Fibroblast of skin of left biceps (primary cell): ENCODE measurements at places on chromosomes 13 and 19.

GRCh38 chr19:13530720-13531119 is 24.4 kb upstream of the CACNA1A start:
- no peak for DNase-seq

DNA sequence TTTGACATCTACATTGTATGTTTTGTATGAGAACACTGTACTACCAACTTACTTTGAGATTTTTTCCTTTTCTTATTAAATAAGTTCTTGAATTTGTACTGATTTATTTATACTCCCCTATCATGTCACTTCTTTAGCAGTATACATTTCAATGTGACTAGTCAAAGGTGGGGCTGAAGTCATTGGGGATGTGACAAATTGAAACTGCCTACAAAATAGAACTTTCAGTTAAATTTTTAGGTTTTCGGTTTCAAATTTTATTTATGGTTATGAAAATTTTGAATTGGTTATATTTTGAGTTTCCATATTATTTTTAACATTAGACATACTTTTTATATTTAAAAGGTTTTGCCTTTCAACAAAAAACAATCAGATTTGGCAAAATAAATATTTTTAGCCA is 221.6 kb downstream of the NBEA start:
- no peak for DNase-seq

GRCh38 chr19:11510444-11510843 is 4.8 kb upstream of the ZNF653 start:
- no peak for DNase-seq

DNA sequence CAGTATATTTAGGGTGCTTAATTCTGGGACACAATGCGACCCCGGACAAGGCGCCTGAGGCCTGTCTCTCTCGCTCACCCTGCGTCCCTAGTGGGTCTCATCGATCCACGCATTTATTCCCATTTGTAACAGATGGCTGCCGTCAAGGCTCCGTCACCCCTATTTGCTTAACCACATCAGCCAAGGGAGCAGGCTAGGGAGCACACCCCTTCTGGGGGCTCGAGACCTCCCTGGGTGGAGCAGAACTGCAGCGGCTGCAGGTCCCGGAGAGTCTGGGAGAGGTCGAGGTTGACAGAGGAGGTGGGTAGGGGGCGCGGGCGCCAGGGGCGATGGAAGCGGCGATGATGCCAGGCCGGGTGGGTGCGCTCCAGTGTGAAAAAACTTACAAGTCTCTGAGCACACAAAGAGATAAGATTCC is 507 bp downstream of the ALG5 start:
- DNase-seq = no peak

DNA sequence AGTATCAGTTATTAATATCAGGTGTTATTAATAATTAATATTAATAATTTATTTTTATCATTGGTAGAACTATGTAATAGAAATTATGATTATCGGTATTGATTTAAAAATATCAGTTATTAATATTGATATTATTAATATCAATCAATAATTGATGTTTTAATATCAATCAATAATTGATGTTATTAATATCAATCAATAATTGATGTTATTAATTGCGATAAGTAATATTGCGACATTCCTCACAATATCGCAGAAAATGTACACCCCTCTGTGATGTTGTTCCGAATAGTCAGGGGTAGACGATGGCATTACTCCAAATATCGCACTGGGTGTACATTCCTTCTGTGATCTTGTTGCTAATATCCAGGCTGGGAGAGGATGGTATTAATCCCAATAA is 3.7 kb upstream of the RGCC start:
- no peak for DNase-seq

DNA sequence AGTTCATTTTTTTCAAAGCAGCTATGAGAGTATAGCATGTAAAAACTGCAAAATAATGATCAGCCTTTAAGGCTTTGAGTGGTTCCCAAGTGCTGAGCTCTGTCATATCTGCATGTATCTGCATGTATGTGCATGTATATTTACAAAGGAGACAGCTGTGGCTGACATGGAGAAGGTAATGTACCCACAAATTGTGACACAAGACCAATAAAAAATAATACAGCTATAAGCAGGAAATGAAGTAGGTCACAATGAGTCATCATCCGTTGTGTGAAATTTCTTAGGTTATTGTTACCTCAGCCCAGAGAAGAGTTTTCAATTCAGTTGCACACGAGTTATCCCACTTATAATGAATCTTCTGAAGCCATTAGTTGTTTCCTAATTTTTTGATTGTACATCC is 60.9 kb upstream of the MED4 start:
- DNase-seq = no peak

GRCh38 chr13:42215578-42216421 is 56.2 kb upstream of the AKAP11 start:
- DNase-seq = no peak

DNA sequence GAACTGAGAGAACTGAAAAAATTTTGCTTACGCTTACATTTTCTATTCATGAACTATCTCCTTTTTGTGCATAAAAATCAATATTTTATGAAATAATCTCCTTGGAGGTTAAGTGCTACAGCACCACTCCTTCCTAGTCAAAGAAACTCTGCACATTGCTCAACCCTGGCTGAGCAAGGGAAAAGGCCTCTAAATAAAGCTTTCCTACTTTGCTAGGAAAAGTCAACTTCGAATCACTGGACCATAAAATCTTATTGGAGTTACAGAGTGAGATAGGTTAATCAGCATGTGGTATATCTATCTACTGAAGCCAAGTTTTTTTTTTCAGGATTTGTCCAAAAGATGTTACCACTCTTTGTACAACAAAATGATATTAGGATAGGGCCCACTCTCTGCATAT is 57.5 kb upstream of the HMGB1 start:
- no peak for DNase-seq

DNA sequence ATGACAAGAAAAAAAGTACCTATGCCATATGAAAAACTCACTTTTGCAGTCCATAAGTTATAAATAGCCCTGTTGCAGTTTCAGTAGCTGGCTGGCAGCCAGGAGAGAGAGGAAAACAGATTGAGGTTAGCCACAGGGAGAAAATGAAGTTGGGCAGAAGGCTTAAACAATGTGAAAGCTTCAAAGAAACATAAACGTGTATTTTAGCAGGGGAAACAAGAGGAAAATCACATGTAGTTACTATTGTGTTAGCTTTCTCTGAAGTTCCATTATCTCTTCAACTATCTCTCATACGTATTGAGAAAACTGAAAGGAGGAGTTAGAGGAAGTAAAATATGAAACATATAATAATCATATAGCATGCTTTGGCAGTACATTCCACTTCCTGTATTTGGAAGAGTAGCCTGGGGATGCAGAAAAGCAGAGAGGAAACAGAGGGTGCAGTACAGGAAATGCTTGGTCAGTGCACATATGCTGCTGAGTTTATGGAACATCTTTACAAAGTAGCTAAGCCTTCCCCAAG is 1551.1 kb downstream of the EFNB2 start:
- peak; percentile 49 for DNase-seq

GRCh38 chr19:8215783-8216182 is 6.6 kb downstream of the CERS4 start:
- DNase-seq = no peak

DNA sequence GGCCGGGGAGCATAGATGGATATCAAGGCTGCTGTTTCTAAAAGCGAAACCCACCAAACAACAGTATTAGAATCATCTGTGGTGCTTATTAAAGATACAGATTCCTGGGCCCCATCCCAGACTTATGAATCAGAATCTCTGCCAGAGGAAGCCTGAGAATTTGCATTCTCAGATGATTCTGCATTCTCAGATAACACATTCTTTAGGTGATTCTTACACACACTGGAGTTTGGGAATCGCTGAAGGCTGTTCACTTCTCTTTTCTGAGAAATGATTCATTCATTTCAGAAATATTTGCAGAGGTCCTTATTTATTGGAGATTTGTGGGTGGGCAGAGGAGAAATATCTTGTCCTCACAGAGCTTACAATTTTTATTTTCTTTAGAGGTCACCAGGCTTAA is 24.4 kb downstream of the ALOX5AP start:
- no peak for DNase-seq

- no peak for DNase-seq
Observed at GRCh38 chr19:27905074-27905473, 1307.9 kb downstream of the UQCRFS1 start.

DNA sequence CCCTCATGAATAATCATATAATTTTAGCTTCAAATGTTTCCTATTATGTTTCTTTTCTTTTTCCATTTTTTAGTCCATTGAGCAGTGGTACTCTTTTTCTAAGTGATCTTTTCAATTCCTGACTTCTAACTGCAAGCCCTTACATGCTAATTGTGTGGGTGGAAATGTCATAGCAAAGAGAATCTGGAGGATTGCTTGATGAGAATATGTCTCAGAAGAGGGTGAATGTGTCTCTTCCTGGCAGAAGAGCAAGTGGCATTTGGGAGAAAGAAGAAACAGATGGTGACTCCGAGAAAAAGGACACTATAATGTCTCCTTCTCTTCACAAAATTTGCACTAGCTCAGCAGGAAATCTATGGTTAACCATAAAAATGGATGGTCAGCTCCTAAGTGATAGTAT is 2320.0 kb downstream of the PCDH9 start:
- DNase-seq = no peak

- no peak for DNase-seq
Observed at GRCh38 chr13:114061047-114061446, 71.4 kb downstream of the RASA3 start.

DNA sequence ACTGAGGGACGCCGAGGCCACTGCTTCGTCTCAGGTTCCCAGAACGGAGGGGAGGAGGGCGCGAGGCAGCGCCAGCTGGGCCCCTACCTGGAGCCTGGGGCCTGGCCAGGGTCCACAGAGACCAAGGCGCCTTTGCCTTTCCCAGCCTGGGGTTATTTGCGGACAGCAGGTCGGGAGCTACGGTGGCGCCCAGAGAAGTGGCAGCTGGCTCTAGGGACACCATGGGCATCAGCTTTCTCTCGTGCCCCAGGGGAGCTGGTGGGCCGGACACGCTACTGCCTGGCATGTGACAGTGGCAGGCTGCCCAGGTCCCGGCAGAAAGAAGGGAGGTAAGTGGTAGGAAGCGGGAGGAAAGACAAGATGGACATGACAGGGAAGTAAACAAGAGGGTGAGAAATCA is 19.0 kb downstream of the AKT2 start:
- DNase-seq = no peak

- no peak for DNase-seq
Observed at GRCh38 chr19:44539236-44539826, 9.9 kb upstream of the CEACAM20 start.

GRCh38 chr13:105202354-105202753 is 1333.1 kb downstream of the EFNB2 start:
- no peak for DNase-seq

- peak; percentile 79 for DNase-seq
Observed at GRCh38 chr13:106599875-106600797, 32.2 kb upstream of the ARGLU1 start.

DNA sequence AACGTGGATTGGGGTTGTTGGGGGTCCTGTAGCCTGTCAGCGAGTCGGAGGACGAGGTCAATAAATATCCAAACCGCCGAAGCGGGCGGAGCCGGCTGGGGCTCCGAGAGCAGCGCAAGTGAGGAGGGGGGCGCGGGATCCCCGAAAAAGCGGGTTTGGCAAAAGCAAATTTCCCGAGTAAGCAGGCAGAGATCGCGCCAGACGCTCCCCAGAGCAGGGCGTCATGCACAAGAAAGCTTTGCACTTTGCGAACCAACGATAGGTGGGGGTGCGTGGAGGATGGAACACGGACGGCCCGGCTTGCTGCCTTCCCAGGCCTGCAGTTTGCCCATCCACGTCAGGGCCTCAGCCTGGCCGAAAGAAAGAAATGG is 754 bp upstream of the SIX5 start:
- DNase-seq = no peak

DNA sequence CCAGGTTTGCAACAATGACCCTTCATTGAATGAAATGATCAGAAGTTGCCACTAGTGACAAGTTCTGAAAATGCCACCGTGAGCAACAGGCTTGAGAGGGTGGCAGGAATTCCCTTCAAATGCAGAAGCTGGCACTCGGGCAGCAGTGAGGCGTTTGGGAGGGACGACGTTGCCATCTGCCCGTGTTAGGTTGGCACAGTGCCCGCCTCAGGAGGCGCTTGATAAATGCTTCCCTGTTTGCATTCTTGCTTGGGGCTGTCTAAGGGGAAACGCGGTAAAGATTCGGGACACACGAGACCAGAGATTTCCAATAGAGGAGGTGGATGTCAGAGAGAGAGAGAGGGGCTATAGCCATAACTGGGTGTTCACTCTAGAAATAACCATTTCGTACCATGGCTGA is 101.9 kb downstream of the TEX29 start:
- DNase-seq = no peak

GRCh38 chr13:111895896-111896821 is 170.8 kb upstream of the SOX1 start:
- DNase-seq = no peak

DNA sequence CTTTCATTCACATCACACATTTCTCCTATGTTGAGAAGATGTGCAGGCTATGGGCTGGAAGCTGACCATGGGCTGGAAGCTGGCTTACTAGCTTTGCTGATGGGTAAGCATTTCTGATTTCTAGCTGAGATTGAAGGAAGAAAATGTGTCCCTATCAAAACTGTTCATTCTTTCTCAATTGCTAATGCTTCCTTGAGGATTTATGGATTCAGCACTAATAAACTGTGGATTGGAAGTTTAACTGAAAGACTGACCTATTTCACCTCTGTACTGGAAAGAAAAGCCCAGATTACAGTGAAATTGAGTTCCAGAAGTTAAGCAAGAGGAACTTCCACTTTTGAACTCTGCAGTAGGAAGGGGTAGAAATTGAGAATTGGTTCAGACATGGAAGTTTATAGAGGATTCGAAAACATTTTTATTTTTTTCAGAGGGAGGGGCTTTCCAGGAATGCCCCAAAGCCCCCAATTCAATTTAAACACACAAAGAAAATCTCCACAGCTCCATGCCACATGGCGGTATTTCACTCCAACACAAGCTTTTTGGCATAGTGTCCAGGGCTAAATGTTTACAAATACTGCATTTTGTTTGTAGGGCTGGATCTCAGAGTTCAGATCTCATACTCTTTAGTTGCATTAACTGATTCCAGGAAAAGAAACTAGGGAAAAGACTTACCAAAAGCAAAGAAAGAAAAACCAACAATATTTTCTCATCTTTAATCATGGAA is 61.2 kb upstream of the ARGLU1 start:
- no peak for DNase-seq

- DNase-seq = no peak
Observed at GRCh38 chr19:34189917-34190425, 17.7 kb downstream of the LSM14A start.

GRCh38 chr19:46461537-46461936 is 9.8 kb downstream of the PNMA8A start:
- DNase-seq = no peak

GRCh38 chr13:38702669-38703068 is 15.8 kb downstream of the FREM2 start:
- no peak for DNase-seq

- peak; percentile 10 for DNase-seq
Observed at GRCh38 chr13:79659121-79659521, 178.2 kb downstream of the NDFIP2 start.

DNA sequence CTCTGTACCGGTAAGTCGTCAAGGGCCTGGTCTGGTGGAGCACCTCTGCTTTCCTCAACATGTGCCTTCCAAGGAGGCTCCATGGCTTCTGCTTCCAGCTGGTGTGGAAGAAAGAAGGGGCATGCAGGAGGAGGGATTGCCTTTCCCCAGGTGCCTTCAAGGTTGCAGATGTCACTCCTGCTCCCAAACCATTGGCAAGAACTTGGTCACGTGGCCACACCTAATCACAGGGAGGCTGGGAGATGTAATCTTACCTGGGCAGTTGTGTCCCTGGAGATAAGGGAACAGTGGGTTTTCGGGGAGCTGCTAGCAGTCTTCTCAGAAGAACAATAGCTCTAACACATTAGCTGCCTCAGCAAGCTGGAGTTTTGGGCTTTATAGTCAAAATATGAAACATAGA is 9.7 kb upstream of the GPR18 start:
- no peak for DNase-seq

GRCh38 chr19:45733160-45733810 is at the start of gene MEIOSIN:
TSS of gene MEIOSIN (plus strand) at chr19:45733439. CDS start at chr19:45735377, 1,938 bp downstream.
- no peak for DNase-seq
